ENCODE measurements at places on chromosomes 16 and 17.

- DNase-seq = no peak
Measured at GRCh38 chr17:596763-597644, 117.6 kb downstream of the VPS53 start.

DNA sequence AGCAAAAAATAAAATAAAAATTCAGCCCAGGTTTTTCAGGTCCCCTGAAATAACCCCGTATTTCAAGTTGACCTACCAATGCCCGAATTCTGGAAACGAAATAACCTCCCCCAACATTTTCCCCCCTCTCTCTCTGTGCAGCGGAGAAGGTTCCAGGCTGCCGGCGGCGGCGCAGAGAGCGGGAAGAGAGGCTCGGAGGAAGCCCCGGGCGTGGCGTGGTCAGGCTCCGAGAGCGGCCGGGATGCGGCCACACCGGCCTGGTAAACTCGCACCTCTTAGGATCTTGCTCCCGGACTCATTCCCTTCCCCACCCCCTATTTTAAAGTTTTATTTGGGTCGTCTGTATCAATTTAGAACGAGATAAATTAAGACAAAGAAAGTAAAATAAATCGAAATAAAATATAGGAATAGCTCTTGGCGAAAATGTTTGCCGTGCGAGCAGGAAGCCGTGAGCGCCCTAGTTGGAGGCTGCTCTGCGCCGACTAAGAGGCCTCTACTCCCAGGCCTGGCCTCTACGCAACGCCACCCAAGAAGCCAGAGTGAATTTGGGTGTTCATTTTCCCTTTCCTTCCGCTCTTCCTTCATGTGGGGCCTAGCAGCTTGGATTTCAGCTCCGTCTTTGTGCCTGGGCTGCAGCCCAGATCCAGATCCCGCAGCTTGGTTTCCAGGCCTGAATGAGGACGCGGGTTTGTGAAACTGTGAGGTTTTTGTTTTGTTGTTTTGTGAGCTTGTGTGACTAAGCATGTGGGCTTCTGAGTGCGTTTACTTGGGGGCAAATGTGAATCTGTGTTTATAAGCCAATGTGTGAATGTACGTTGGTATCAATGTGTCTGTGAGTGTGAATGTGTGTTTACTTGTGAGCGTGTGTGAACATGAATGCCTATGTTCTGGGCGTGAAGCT, 1.5 kb upstream of the HOXB6 start:
- no peak for DNase-seq

DNA sequence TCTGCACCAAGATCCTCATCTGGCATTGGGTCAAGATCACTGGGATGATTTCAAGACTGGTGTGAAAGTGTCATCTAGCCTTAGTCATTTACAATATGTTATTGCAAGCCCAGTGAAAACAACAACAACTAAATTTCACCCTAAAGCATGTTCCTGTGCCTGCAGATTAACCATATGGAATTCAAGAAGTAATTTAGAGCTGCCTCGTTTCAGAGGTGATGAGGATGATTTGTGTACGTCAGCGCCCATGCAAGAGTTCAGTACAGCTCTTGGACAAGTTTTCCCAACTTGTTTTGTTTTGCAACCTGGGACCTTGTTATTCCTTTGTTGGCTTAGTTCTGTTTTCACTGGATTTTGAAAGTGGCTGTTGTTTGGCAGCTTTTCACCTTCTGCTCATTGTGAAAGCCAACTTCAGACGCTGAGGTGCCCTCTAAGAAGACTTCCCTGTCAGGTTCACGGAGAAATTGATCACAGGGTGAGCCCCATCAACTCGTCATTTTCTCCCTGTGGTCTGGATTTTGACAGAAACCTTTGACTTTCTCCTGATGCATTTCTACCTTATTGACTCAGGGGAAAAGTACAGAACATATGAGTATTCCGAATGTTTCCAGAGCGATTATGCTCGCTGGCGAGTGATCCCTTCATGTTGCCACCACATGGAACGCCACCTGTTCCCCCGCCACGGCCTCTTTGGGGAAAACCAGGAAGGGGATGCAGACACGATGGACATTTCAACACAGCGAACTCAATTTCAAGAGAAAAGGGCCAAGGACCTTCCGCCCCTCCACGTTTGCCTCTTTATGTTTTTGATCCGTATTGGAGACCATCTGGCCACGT, 85.6 kb downstream of the FOXL1 start:
- DNase-seq = no peak

GRCh38 chr17:40056379-40057015, 2.3 kb upstream of the MED24 start:
- DNase-seq = no peak

GRCh38 chr17:58330538-58330996, 2.0 kb upstream of the TSPOAP1 start:
- DNase-seq = no peak

GRCh38 chr16:333406-334094, 19.0 kb downstream of the AXIN1 start:
- DNase-seq = no peak

GRCh38 chr17:66506641-66507040, 204.2 kb downstream of the PRKCA start:
- DNase-seq = no peak

GRCh38 chr17:81964081-81964849, 3.3 kb upstream of the NOTUM start:
- DNase-seq = no peak

DNA sequence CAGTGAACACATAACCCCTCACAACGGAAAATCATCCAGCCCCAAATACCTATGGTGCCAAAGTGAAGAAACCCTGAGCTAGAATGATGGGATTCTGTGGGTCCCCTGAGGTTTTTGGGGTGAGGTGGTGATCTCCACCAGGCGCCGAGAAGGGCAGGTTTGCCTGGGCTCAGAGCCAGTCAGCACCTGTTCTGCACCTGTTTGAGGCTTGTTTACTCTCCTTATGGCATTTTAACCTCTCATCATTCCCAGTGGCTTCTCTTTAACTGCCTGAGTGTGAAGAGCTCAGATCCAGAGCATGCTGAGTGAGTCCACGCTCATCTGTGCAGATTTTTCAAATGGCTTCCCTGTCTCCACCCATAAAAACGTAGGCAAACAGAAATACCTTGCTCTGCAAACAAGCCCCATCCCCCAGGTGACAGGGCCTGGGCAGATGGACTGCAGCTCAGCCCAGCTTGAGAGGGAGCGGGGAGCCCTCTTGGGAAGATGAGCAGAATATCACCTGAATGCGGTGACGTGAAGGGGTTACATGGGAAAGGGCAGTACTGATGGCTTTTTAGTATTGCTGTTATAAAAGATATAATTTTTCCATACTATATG, 40.1 kb upstream of the CLEC19A start:
- DNase-seq = no peak

DNA sequence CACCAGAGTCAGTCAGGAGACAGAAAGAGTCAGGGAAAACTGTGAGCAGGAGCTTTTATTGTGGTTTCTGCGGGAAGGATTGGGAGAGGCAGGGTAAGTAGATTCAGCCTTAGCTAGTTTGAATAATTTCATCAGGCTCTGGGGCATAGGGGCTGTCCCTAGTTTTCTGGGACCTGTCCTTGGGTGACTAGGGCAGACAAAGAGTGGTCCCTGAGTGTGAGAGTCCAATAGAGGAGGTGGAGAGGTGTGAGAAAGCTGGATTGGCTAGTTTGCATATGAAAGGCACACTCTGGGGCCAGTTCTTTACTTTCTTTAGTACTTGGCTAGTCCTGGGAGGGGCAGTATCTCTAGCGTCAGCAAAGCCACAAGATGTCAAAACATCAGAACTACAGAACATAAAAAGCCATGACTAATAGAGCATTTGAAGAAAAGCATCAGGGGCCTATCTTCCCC, 255.6 kb downstream of the HS3ST3A1 start:
- DNase-seq = no peak

DNA sequence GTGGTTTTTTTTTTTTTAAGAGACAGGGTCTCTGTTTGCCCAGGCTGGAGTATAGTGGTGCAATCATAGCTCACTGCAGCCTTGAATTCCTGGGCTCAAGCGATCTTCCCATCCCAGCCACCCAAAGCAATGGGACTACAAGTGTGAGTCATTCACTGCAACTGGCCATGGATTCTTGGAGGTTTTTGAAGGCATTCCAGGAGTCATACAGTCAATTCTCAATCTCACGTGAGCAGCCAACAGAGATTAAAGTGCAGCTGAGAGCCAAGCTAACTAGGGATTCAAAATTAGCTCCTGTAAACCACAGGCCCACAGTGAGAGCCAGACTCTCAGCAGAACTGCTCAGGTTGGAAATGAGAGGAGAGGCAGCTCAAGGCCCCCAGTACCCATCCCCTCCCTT, 30.2 kb downstream of the XPO6 start:
- no peak for DNase-seq

GRCh38 chr16:66740533-66740932, 10.9 kb downstream of the DYNC1LI2 start:
- no peak for DNase-seq

- no peak for DNase-seq
Measured at GRCh38 chr17:9968881-9969280, 63.8 kb upstream of the RCVRN start.

DNA sequence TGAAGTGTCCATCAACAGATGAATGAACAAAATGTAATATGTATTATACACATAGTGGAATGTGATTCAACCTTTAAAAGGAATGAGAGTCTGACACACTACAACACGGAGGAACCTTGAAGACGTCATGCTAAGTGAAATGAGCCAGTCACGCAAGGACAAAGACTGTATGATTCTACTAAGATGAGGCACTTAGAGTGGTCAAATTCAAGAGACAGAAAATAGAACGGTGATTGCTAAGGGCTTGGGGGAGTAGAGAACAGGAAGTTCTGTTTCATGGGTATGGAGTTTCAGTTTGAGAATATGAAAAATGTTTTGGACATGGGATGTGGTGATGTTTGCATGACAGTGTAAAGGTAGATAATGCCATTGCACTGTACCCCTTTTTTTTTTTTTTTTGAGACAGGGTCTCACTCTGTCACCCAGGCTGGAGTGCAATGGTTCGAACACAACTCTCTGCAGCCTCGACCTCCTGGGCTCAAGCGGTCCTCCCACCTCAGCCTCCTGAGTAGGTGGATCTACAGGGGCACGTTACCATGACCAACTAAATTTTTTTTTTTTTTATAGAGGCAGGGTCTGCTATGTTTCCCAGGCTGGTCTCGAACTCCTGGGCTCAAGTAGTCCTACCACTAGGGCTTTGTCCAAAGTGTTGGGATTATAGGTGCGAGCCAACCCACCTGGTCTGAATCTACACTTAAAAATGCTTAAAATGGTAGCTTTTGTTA, 2.9 kb upstream of the CCDC102A start:
- DNase-seq = no peak

DNA sequence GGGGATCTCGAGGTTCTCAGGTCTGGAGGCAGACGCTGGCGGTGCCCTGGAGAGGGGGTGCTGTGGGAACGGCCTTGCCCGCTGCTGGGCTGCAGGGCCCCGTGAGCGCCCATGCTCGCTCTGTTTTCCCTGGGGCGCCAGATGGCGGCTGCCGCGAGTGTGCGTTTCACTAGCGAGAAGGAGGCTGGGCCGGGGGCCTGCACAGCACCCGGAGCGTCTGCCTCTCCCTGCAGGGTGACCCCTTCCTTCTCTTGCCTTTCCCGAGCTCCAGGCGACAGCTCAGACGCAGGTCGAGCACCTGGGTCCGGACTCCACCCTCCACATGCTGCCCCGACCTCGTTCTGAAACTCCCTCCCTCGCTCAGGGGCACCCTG, 2.7 kb downstream of the TELO2 start:
- DNase-seq = no peak

DNA sequence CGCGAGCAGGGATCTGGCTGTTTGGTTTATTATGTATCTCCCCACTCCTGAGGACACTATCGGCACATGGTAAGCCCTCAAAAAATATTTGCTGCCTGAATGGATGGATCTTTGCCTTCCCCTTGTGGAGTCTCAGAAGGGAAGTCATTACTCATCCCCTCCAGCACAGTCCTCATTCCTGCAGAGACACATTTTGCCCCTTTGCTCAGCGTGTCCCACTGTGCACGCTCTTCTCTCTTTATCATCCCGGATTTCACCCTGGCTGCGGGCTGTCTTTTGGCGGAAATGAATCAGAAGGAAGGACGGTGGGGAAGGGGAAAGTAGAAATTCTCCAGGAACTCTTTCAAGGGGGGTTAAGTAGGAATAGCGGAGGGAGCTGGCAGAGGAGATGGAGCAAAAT, 125.2 kb upstream of the CDC42EP4 start:
- DNase-seq = no peak

GRCh38 chr16:8572063-8572918, 18.0 kb downstream of the TMEM114 start:
- DNase-seq = no peak

DNA sequence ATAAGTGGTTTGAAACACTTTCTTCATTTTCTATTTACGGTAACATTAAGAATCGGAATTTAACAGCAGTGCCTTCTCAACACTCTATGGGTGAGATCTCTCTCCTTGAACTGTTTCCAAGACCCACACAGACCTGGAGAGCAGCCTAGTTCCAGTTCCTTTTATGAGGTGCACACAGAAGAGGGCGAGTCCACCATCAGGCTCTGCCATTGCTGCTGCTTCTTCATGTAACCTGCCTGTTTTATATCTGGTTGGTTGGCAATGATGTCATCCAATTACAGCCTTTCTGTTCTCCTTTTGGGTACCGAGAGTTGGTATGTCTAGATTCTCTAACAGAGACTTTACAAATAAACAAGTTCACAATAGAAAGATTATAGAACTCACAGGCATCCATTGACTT, 225.7 kb downstream of the UTP18 start:
- DNase-seq = no peak

DNA sequence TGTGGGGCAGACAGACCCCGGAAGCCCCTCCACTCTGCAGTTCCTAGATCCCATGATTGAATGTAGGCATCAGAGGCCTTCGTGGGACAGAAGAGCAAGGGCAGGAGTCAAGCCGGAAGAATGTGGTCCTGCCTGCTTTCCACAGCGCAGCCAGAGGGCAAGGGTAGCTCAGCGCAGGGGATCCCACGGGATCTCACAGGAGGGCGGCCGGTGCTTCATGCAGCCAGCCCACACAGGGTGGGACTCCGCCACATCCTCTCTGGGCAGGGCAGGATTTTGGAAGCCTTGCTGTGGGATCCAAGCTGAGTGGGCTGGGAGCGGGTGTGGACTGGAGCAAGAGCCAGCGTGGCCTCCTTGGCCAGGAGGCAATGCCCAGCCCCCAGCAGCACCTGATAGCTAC, 13.0 kb downstream of the KATNB1 start:
- DNase-seq = no peak

- no peak for DNase-seq
Measured at GRCh38 chr16:2970563-2970962, 1.4 kb downstream of the PAQR4 start.

- no peak for DNase-seq
Measured at GRCh38 chr17:9468937-9469336, 106.7 kb downstream of the STX8 start.
